Renal pelvis (tissue), 12 donors: ENCODE measurements at places on chromosomes 1 and 21.

- DNase-seq, result no peak
Measured at GRCh38 chr1:7292036-7292681, 478.9 kb upstream of the VAMP3 start.

DNA sequence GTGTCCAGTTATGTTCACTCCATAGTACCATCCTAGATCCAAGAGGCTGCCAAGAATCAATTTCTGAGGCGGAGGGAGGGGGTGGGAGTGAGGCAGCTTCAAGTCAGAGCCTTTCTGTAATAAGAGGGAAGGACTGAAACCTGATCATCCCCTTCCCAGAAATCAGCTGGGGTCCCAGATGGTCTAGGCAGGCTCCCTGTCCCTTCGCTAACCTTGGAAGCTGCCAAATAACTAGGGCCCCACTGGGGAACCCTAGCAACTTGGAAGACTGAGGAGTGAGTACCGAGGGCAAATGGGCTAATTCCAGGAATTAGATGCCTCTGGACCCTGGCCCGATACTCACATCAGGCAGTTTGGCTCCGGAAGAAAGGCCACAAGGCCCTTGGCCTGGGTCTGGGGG is 113.3 kb downstream of the NAV1 start:
- DNase-seq, result no peak

DNA sequence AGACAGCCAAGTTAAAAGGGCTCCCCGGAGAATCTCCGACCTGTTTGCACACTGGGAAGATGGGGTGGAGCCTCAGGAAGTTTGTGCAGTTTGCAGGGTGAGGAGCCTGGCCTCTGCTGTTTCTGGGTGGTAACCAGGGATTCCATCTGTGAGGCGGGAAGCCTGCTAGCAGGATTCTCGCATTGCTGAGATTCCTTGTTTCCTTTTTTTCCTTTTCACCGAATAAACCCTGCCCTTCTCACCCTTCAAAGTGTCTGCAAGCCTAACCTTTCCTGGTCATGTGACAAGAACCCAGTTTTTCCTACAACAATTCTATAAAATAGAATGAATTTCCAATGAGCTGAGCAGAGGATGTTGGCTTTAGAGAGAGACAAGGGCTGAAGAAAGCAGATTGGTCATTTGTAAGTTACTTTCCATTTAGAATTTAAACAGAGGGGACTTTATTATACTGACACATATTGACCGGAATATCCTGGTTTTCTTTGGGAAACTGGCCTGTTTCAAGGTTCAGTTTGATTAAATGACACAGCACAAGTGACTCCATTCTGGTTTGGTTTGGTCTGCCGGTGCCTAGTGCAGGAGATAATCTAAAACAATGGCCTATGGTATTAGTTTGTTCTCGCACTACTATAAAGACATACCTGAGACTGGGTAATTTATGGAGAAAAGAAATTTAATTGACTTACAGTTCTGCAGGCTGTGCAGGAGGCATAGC is 48.7 kb upstream of the DNAH14 start:
- DNase-seq, result no peak

DNA sequence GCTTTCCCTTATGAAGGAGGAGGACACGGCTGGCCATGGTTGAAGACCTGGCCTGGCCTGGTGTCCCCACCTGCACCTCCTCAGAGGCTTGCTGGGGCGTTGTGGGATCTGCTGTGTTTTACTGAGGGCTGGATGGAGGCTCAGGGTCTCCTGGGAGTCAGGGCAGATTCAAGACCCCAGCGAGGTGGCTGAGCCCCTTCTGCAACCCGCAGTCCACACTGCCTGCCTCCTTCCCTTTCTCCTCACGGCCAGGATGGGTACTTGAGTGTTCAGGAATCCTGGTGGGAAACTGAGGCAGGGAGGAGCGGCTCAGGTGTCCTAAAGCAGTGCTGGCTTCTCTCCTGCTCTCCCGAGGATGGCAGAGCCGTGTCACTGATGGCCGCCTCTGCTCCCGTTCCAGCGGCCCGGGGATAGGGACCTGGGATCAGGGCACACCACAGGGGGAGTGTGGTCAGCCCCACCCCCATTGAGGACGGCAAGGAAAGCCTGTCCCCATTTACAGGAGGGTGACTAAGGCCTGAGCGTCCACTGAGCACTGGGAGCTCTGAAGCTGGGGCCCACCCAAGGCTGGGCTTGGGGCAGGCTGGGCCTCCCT is 47.5 kb downstream of the TRPM2 start:
- DNase-seq, result no peak

GRCh38 chr21:44557491-44558328 is 885 bp downstream of the KRTAP10-3 start:
- DNase-seq, result no peak

- DNase-seq, result no peak
Measured at GRCh38 chr1:198686069-198686728, 47.4 kb downstream of the PTPRC start.

- no peak for DNase-seq
Measured at GRCh38 chr1:217230412-217230811, 400.5 kb downstream of the GPATCH2 start.

DNA sequence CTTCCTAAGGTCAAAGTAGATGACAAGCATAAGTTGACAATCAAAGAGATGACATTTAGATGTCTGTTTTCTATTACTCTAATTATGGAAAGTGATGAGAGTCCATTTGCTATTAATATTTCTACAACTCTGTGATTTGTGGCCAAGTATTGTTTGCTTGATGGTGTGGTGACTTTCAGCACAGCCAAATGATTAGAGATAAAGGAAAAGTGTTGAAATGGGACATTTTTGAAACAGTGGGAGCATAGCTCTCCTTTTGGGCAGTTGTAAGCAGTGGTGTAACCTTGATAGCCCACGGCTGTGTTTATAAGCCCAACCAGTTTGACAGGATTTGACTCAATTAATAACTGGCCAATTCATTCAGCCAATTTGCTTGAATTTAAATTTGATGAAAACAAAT is 31.6 kb downstream of the ZC3H11B start:
- DNase-seq, result no peak

GRCh38 chr1:204337036-204337429 is 22.7 kb downstream of the PLEKHA6 start:
- DNase-seq, result no peak

DNA sequence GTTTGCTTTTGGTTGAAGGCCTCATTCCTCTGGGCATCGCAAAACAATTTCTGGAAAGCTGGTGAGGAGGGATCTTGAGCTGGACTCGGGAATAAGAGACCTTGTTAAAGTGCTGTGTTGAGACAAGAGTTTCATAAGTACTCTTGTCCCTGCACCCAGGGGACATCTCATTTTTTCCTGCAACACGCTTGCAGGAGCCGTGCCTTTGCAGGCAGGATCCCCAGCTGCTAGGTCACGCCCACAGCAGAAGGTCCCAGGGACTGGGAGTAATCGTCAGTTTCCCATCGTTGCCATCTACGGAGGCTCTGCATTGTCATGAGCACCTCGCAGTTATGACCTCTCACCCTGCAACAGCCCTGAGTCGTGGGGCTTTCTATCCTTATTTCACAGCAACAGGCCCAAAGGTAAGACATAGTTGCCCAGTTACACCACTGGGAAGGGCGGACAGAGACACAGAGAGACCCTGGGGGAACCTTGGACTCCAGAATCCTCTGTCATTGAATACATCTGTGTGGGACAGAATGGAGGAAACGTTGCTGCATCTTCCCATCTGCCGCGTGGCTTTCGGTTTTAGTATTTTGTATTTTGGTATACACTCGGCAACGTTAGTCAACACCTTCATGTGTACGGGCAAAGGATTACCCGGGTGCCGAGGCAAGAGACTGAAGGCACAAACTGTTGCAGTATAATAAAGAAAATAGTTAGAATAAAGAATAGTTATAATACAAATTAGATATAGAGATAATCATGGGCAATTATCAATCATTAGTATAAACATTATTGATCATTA is 60.4 kb upstream of the DMRTB1 start:
- DNase-seq, result no peak

GRCh38 chr1:185170291-185170848 is 13.4 kb downstream of the SWT1 start:
- peak; percentile 69 for DNase-seq

DNA sequence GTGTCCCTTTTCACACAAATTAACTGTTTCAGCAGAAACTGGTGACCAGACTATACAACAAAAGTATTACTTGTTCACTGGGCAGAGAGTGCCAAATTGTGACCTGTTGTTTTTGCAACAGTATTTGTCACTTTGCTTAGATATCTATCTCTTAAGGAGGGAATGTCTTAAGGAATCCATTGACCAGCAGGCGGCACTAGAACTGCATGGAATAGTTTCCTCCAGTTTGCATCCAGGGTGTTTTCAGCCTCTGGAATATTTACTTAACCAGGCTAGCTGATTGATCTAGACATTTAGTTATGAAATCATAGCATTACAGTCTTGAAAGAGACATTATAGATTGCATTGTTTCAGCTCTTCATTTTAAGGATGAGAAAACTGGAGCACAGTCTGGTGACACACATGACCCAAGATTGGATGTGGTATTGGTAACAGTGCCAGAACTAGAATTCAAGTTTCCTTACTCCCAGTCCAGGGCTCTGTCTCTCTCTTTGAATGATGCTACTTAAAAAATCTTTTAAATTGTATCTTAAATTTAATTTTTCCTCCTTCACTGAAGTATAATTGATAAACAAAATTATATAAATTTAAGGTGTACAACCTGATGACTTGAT is 16.9 kb downstream of the RPTN start:
- DNase-seq, result peak; percentile 60

DNA sequence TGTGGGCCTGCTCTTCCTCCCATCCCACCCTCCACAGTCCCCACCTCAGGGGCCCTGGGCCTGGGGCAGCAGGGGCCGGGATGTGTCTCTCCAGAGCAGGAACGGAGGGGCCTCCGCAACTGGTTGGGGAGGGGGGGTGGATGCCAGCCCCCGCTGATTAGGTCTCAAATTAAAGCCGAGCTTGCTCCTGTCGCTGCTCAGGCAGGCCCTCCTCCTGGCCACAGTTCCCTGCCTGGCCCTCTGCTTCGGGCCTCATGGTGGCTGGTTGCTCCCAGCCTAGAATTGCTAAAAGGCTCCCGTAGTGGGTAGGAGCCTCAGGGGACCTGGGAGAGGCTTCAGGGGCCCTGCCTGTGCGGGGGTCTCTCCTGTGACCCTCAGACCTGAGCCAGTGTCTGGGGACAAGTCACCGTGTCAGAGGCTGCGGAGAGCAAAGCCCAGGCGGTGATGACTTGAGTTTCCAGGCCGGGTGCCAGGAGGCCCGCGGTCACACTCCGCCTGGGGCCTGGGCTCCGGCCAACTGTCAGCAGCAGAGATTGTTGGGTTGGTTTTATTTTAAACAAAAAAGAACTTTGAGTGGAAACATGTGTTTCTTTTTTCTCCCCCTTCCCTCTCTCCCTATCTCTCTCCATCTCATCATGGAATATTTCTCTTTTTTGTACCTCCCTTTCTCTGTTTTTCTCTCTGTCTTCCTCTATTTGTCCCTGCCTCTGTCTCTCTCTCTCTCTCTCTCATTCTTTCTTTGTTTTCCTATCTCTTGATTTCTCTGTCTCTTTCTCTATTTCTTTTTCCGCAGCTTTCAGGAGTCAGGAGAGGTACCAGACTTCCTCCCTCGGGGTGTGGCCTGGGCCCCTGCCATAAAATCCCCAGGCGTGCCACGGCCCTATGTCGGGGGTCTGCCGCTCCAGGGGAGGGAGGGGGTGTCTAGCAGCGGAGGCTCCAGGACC is 20.0 kb upstream of the EPHA2 start:
- DNase-seq, result peak; percentile 89

GRCh38 chr1:79322511-79323027 is 316.0 kb upstream of the ADGRL4 start:
- no peak for DNase-seq

GRCh38 chr1:225509770-225510169 is 81.9 kb upstream of the LBR start:
- DNase-seq, result no peak
